ENCODE measurements at places on chromosomes 6 and 20.

GRCh38 chr6:163309491-163310026, 105.0 kb upstream of the QKI start:
- peak; percentile 87 for DNase-seq

GRCh38 chr6:14676064-14676463, 558.5 kb downstream of the CD83 start:
- peak; percentile 81 for DNase-seq

- DNase-seq: peak; percentile 46
Observed at GRCh38 chr6:56235245-56235644, 12.1 kb downstream of the COL21A1 start.

- no peak for DNase-seq
Observed at GRCh38 chr6:42864602-42865001, 14.8 kb upstream of the RPL7L1 start.

- peak; percentile 62 for DNase-seq
Observed at GRCh38 chr6:129853996-129854711, 7.0 kb downstream of the TMEM244 start.

GRCh38 chr20:32574296-32575226, 10.6 kb downstream of the NOL4L start:
- DNase-seq: peak; percentile 63

DNA sequence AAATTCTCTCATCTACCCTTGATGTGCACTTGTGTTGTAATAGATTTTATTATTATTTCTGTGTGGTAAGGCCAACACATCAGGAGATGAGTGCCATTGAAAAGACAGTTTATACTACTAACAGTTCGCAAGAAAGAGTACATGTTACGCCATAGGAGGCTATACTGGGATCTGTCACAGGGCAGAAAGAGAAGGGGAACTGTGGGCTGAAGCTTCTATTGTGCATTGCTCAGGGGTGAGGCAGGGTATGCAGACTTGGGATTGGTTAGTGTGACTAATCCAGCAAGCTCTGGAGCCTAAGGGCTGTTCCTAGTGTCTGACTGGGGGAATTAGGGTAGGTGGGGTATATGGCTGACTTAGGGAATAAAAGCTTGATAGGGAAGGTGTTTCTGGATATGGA, 50.9 kb downstream of the GPR63 start:
- peak; percentile 5 for DNase-seq

DNA sequence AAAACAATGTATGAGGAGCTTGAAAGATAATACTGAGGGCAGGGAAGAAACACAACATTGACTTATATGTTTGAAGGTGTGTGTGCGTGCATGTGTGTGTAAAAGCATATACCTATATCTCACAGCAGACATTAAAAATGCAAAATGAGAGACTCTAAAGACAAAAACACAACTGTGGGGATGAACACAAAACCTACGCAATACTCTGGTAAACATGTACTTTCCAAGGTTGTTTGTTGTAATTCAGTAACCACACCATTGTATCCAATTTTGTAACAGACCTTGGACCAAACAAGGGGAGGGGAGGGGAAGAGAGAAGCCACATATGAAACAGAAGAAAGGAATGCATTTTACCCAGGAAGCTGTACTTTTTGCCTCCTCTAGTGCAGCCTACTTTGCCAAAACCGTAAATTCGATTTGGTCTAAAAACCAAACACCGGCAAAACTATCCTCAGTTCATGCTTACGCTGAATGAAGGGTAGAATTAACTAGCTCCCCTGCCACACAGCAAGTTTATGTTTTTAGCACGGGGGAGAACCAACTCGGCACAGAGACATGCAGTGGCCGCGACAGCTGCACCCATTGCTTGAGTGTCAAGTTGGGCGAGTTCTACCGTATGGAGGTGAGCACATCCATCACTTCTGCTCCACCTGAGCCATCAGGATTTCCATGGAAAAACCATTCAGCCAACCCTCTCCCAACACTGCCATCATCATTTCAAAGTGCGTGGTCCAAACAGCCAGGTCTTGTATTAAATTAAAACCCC, 50.0 kb downstream of the CNKSR3 start:
- peak; percentile 40 for DNase-seq
